ENCODE measurements at places on chromosomes 1 and 21.

DNA sequence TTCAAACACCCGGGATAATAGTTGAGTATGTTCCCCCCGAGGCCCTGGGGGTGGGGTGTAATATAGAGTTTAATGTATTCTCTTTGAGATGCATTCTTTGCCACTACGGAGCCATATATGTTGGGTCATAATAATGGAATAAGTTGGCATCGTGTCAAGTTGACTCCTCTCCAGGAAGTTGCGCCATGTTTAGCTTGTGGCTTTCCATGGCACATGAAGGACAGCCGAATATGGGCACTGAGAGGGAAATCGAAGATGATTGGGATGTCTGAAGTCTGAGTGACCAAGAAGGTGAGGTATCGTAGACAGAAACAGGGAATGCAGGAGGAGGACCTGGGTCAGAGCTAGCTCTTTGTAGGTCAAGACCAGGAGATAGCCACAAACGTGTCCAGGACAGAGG lies 92.6 kb downstream of the PAX7 start:
- DNase-seq = no peak

DNA sequence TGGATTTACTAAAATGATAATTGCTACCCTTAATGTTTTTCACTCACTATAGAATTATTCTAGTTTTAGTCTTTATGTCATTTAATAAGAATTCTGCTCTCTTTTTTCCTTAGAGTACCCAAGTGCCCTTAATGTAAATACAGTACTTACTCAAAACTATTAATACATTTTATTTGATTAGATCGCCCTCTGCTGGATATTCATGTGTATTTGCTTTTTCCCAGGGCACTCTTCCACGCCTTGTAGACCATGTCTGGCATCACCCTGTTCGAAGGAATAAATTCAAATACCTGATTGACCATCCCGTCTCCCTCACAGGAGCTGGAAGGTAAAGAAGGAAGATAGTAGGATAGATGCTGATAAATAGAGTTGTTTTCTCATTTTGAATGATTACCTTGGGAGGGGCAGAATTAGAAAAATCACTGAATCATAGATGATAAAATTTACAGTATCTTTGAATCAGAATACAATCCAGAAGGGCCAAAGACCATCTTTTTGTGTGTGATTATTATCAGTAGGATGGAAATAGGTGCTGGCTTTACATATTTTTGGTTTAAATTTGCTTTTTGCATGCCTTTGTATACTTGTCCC lies 4.1 kb downstream of the AXDND1 start:
- no peak for DNase-seq

DNA sequence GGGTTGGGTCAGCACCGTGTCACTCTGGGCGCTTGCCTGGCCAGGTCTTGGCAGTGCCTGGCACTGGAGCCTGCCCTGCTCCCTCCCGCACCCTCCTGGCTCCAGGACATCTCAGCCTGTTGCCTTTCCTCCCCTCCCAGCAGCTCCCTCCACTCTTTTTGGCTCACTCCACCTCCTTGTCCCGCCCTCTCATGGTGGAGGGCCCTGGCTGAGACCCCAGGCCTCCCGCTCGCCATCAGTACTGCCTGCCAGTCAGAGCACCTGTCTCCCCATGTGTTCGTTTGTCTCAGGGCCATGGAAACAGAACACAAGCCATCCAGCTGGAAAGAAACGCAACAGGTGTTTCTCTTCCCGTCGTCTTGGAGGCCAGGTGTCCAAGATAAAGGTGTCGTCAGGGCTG lies 61.0 kb downstream of the B3GALT5 start:
- DNase-seq = no peak

DNA sequence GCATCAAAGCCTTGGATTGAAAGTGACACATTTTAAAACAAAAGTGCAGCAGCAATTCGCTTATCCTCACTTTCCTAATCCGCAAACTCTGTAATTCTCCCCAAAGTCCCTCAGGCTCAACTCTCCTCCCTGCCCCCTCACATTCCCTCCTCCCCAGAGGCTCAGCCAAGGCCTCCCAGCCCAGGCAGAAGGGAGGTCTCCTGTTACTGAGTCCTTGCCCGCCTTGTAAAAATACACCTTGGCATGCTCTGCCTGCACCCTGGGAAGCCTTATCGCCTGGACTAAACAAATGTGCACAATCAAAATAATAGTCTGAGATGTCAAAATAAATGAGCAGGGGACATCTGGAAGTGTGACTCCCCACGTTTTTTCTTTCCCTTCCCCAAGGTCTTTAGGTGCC lies 109.7 kb downstream of the PLXNA2 start:
- no peak for DNase-seq

DNA sequence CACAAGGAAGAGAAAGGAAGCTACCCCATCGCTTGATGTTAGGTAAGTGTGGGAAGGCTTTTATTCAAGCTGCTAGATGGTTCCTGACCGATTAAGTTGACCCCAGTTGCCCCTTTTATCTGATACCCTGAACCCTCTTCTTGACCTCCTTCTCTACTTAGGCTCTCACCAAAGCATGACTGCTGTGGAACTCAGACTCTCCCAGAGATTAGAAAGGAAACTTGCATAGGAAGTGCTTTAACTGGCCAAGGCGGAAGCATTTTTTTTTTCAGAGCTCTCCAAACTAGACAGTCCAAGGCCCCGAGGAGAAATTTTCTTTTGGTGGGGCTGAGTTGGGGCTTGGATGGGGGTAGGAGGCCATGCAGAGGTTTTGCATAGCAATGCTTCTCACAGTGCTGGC lies 101.3 kb upstream of the USP24 start:
- no peak for DNase-seq

DNA sequence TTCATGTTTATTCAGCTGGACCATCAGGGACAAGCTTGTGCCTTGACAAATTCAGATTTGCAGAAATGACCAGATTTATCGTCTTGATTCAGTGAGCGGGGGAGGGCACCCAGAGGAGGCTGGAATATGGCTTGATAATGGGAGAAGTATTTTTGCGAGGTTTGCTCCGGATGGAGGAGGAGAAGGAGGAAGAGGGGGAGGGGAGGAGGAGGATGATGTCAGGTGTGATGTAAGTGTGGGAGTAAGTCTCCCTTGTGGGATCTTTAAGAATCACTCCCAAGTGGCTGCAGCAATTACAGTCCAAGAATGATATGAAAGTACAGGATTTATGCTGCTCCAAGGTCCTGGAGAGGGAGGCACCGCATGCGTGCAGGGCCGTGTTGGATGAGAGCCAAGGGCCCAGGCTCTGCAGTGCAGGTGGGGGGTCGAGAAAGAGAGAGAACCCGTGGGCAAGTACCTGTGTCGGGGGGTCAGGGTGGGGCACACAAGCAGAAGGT lies 5.6 kb upstream of the ZNF496 start:
- no peak for DNase-seq

GRCh38 chr1:238677567-238677966 lies 708.8 kb upstream of the CHRM3 start:
- no peak for DNase-seq

GRCh38 chr1:193494368-193494767 lies 308.0 kb upstream of the B3GALT2 start:
- no peak for DNase-seq

DNA sequence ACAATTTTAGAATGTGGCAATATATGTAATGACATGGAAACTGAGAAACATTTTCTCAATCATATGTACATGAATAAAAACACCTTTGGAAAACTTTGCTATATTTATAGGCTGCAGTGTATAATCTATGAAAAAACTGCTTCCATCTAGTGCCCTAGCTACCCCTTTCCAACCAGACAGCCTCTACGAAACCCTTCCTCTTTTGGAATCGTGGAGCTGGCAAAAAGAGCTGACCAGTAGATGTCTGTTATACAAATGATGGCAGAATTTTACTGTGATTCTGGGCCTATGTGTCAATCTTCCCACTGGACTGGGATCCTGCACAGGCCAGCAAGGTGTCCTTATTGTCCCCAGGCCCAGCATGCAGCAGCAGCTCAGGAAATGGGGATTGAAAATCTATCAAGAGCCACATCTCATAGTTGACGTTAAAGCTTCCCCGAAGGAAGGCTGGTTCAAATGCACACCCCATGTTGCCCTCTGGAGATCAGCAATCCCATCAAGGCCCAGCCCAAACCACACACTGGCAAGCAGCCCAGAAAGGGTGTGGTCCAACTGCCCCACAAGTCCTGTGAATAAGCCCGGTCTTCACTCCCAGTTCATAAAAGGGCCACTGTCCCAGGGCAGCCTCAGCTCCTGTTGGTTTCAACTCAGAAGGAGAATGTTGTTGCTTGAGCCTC lies 8.8 kb upstream of the FAM20B start:
- peak; percentile 19 for DNase-seq

- DNase-seq = no peak
These were observed 8.1 kb upstream of the ATP1B1 start for GRCh38 chr1:169098380-169098779.

DNA sequence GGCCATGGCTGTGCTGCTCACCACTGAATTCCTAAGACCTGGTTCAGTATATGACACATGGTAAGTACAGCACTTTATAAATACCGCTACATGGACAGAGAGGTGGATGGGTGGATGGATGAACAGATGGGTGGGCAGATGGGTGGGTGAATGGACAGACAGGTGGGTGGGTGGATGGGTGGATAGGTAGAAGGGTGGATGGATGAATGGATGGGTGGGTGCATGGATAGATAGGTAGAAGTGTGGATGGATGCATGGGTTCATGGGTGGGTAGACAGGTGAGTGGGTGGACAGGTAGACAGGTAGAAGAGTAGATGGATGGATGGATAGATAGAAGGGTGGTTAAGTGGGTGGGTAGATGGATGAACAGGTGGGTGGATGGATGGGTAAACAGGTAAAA lies 54.8 kb downstream of the TMCO4 start:
- no peak for DNase-seq

DNA sequence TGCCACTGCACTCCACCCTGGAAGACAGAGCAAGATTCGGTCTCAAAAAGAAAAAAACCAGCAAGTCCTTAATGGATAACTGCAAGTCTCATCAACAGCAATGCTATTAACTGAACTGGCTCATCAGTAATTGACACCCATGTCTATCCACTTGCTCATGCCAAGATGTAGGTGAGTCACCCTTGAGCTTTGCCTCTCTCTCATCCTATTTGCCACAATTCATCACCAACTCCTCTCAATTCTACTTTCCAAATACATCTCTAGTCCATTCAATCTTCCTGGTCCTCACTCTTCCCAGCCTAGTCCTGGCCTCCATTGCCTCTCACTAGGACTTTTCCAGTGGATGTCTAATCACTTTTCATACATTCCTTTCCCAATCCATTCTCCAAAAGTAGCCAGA lies 103.7 kb upstream of the PRMT6 start:
- DNase-seq = no peak

- no peak for DNase-seq
These were observed 21.0 kb downstream of the S100A10 start for GRCh38 chr1:151972542-151973248.

DNA sequence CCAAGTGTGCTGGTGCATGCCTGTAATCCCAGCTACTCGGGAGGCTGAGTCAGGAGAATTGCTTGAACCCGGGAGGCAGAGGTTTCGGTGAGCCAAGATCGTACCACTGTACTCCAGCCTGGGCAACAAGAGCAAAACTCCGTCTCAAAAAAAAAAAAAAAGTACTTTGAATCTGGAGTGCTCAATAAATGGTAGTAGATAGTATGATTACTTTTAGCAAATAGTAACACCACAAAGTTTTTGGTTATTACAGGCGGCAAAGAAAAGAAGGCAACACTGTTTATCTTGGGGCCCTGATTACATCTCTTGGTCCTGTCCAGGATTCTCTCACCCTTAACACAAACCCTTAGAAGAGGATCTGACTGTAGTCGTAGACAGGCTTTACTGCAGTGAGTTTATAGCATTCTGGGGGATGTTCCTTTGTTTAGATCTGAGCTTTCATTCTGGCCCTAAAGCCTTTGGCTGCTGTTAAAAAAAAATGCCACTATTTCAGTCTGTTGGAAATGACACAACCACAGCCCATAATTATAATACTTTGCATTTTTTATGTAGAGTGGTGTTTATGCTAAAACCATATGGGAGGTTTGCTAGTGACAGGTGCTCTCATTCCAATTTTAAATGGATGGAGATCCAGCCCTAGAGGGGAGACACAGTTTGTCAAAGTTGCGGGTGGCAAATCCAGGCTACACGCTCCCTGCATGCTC lies 79.7 kb upstream of the SLC2A1 start:
- DNase-seq = no peak

GRCh38 chr1:226443033-226443432 lies 35.1 kb upstream of the PARP1 start:
- DNase-seq = no peak

- no peak for DNase-seq
These were observed 115.8 kb upstream of the SPAG17 start for GRCh38 chr1:118300808-118301207.

GRCh38 chr1:983798-984475 lies 2.0 kb upstream of the PERM1 start:
- no peak for DNase-seq

DNA sequence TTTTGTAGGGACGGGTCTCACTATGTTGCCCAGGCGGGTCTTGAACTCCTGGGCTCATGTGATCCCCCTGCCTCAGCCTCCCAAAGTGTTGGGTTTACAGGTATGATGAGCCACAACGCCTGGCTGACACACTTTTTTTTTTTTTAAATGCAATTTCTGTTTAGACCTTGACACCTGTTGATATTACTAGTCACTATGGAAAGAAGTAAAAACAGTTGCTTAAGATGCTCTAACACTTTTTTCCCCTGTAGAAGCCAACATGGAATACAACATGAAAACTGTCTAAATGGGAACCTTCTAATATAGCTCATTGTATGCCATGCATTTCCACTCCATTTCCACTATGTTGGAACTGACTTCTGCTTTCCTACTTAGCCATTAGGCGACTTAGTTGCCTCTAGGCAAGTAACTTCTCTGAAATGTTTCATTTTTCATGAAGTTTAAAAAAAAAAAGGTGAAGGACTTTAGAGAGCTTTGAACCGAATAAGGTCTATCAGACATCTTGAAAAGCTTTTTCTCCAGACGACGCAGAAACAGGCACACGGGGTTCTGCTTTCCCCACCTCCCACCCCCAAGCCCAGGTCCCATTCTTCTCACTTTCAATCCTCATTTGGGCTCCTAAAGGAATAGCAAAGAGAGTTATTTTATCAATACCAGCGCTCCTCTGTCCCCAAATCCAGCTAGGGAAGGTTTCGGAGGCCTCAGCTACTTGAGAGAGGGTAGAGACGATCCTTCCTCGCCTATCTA lies 648 bp upstream of the DR1 start:
- DNase-seq = no peak

DNA sequence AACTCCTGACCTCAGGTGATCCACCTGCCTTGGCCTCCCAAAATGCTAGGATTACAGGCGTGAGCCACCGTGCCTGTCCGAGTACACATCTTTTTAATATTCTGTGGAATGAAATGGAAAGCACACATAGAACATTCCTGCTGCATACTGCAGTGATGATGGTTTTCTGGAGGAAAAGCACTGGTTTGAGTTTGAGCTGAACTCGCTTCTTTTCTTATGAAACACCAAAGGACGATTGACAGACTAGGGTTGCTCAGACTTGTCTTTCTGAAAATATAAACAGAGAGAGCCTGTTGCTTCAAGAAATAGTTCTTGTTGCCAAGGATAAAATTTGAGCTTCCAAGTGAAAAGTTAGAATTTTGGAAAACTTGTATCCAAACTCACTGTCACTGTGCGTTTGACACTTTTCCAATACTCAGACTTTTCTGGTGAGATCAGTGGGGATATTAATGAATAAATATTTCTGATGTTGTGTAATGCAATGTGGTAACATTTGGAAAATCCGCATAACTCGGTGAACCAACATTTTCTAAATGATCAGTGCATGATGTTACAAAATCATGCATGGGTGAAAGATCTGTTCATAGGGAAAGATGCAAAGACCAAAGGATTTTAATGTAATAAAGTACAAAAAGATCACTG lies 15.0 kb upstream of the ERMAP start:
- no peak for DNase-seq
